NCI-H526 treated with DMSO at 0.1 percent for 48 hours (cell line): ENCODE measurements at places on chromosomes 2 and 18.

- no peak for DNase-seq
Measured at GRCh38 chr2:203949228-203949627, 12.7 kb downstream of the ICOS start.

- no peak for DNase-seq
Measured at GRCh38 chr2:133255360-133255759, 312.9 kb downstream of the NCKAP5 start.

- peak; percentile 23 for DNase-seq
Measured at GRCh38 chr2:170715062-170715931, at the start of gene SP5. Gene SP5 (plus strand): TSS chr2:170715337. CDS start chr2:170715513, 176 bp downstream.

GRCh38 chr18:4636967-4637366 lies 181.9 kb upstream of the DLGAP1 start:
- no peak for DNase-seq

DNA sequence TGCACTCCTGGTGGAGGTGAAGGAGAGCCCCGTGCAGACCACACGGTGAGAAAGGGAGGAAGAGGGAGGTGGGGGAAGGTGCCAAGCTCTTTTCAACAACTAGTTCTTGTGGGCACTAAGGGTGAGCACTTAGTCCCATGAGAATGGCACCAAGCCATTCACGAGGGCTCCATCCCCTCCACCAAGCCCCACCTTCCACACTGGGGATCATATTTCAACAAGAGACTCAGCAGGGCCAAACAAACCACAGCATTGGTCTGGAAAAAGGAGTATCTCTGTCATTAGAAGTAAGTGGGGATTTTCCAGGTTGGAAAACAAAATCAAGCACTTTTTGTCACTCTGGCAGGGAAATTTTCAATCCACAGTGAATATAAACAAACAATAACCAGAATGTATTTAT lies 38.4 kb downstream of the ZAP70 start:
- DNase-seq = no peak
